ENCODE measurements at places on chromosomes 6 and 20. TPM values are rescaled to one million over a fixed set of nuclear protein-coding genes. Genes with fewer than 3 reads are reported as not detected.

DNA sequence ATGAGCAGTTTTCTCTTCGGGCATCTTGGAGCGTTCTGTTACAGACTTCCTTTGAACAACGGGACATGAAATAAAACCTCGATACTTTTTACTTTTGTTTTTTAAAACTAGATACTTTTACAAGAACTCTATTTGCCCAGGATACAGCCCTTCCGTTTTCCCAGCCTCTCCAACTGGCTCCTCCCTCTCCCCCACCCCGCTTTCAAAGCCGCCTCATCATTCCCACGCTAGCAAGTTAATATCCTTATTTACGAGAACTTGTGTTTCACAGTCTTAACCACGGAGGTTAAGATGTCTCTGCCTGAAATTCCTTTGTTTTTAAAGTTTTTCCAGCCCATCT is 241 bp upstream of the CFAP206 start:
- no peak for DNase-seq

DNA sequence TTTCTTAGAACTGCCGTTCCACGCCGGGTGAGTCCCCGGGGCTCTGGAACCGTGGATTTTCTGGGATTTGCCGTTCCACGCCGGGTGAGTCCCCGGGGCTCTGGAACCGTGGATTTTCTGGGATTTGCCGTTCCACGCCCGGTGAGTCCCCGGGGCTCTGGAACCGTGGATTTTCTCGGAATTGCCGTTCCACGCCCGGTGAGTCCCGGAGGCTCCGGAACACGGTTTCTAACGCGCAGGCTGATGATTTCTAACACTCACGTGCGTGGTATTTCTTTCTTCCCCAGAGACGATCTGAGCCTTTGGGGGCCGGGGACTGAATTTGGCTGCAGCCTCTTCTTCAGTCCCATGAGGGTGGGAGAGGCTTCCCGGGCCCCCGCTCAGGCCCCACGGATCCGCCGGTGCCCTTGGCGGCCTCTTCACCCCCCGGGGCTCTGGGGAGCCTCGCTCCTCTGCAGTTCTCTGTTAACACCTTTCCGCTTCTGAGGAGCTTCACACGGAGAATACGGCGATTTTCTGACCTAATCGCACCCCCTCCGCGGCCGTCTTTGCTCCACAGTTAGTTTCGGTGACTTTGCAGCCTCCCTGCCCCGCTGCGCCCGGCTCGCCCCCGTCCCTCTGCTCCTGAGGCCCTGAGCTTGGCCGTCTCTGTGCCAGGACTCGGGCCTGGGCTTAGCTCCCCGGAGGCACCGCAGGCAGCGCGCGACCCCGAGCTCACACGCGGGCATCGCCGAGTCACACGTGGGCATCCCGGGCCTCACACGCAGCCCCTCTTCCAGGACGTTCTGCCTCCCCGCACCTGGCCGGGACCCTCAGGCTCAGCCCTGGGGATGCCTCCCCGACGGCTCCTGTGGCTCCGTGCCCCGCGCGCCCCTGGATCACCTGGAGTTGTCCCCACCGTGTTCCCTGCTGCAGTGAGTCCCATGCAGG is 7.2 kb upstream of the KIF25 start:
- no peak for DNase-seq

PSORS1C1 gene
- total RNA-seq = not detected

- DNase-seq = no peak
Measured at GRCh38 chr6:158912655-158913054, 87.3 kb downstream of the RSPH3 start.

- no peak for DNase-seq
Measured at GRCh38 chr20:14208956-14209355, 128.5 kb downstream of the FLRT3 start.

GRCh38 chr20:17765584-17765983 is 65.8 kb downstream of the BANF2 start:
- no peak for DNase-seq

- DNase-seq = no peak
Measured at GRCh38 chr6:2998998-2999617, 586 bp upstream of the NQO2 start.

DNA sequence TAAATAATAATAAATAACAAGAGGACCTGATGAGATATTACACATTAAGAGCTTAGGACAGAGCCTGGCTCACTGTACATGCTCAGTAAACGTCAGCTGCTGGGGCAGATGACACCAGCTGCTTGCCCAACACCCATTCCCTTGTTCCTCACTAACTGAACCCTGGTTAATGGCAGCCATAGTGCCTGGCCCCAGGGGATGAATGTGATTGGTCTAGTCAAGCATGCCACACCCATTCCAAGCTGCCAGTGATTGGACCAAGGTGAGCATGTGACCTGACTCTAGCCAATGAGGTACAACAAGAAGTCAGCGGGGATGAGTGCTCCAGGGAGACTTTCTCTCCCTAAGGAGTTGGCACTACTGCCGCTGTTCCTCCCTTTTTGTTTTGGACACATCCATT is 85.1 kb upstream of the PTPN1 start:
- DNase-seq = no peak

DNA sequence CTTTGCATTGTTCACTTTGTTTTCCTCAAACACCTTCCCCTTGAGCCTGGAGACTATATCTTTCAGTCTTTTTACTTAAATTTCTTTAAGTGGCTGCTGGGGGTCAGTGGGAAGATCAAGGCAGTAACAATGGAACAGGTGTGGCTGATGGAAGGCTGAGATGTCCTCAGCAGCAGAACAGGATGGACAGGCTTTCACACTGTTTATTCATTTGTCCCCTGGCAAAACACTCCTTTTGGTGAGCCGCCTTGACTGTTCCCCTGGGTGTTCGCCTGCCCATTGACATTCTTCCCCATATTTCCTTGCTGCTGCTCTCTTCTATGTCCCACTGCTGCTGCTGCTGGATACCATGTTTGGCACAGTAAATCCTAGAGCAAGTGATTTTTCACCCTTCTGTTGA is 38.1 kb downstream of the RNF144B start:
- DNase-seq = no peak

GRCh38 chr20:54717983-54718382 is 242.6 kb downstream of the DOK5 start:
- no peak for DNase-seq

DNA sequence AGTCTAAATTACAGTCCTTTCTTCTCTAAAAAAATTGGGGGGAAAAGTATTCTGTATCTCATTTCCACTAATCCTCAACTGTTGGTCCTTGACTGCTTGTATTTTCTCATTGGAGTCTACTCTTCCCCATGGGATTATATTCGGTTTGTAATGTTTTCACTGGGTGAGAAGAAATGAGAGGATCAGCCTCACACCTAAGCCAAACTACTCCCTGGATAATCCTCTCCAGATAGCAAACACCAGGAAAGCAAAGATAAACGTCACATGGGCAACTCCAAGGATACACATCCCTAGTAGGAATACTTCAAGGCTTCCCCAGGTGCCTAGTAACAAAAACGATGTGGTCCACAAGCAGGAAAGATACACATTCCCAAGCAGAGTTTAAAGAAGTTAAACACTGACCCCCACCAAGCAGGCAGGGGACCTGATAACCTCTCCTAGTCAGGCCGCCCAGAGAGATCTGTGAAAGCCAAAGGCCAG is 53.9 kb upstream of the SOX4 start:
- DNase-seq = no peak

DNA sequence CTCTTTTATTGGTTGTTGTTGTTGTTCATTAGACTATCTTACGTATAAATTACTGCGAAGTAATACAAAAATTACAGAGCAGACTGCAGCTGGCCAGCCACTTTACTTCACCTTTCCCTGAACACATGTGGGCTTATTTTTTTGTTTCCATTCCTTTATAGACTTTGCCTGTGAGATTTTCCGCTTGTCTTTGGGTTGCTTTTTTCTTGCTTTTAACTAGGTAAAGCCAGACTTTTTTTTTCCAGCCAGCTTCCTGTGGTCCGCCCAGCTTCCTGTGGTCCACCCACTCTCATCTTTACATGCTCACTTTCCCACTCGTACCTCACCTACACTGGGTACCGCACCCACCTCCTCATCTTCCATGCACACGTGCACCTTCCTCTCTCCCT is 79.0 kb downstream of the IPCEF1 start:
- DNase-seq = peak; percentile 4

DNA sequence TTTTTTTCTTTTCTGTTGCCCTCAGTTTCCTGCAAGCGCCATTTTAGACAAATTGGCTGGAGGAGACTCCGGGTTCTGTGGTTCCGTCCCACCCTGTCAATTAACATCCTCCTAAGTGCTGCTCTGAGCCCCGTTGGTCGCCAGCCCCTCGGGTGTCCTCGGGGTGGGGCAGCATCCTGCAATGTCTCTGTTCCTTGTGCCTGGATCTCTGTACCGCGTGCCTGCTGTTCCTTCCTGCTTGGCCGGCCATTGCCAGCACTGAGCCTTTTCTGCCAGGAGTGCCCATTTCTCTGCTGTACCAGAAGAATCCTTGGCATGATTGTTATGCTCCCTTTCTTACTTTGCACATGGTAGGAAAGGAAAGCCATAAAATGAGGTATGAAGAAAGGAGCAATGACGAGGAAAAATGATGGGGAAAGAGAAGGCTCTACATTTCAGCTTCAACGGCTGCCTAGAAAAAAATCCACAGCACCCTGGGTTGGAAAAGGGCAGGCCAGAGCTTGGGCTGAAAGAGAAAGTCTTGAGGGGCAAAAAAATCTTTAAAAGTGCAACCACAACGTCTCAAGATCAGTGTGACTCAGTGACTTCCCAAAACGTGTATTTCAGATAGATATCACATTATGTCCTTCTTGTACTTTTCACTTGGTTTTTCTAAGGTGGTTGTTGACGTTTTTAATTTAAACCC is 256.7 kb downstream of the CLIC5 start:
- no peak for DNase-seq

DNA sequence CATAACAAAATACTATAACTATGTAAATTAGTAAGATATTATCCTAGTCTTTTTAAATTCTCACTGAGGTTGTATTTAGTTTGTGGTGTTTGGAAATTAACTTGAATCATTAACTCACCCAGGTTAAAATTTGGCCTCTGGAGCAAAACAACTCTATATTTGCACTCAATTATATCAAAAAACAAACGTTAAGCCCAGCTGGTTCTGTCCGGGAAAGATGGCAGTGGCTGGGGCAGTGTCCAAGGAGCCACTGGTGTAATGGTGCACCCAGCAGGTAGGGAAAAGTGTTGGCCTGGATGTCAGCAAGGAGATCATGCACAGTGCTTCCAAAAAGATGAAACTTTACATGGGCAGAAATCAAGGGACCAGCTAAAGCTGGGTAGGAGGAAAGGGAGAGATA is 285.3 kb upstream of the CITED2 start:
- DNase-seq = no peak

GRCh38 chr6:18990059-18990978 is 603.2 kb downstream of the RNF144B start:
- no peak for DNase-seq

- DNase-seq = no peak
Measured at GRCh38 chr20:38543014-38543906, 37.7 kb upstream of the ADIG start.

DNA sequence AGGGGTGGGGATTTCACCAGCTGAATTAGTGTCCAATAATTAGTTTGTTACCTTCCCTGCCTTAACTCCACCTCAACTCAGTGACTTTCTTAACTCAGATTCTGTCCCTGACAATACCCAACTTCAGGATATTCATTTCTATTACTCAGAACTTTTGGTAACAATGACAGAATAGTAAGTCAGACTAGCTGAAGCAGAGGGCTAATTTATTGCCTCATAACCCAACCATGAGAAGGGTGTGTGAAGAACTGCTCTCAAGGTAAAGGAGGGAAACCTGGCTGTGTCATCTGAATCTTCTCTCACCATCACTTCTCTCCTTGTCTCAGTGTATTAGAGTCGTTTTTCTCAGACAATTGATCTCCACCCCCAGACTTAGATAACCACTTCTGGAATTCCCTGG is 1.2 kb upstream of the PI3 start:
- no peak for DNase-seq

- no peak for DNase-seq
Measured at GRCh38 chr6:113290684-113291083, 566.5 kb upstream of the MARCKS start.

MTFR2 gene
- 21.7 TPM for total RNA-seq

GRCh38 chr6:109056661-109057060 is 38.0 kb downstream of the SESN1 start:
- DNase-seq = no peak

- peak; percentile 62 for DNase-seq
Measured at GRCh38 chr6:36682328-36683144, 4.0 kb downstream of the CDKN1A start.

- no peak for DNase-seq
Measured at GRCh38 chr6:155710704-155711103, 255.1 kb upstream of the NOX3 start.

ZFP57 gene
- 9.2 TPM for total RNA-seq

GRCh38 chr6:51098791-51099190 is 280.1 kb downstream of the TFAP2B start:
- no peak for DNase-seq

GRCh38 chr20:43979576-43980105 is 65.0 kb downstream of the TOX2 start:
- no peak for DNase-seq

MAD2L1BP gene
- total RNA-seq = 27.7 TPM

GPLD1 gene
- 0.64 TPM for total RNA-seq

CRISP3 gene
- not detected for total RNA-seq

- no peak for DNase-seq
Measured at GRCh38 chr6:108175592-108176279, 9.9 kb downstream of the NR2E1 start.

- DNase-seq = no peak
Measured at GRCh38 chr20:4366076-4366475, 350.7 kb upstream of the RNF24 start.

HCRTR2 gene
- total RNA-seq = not detected

DNA sequence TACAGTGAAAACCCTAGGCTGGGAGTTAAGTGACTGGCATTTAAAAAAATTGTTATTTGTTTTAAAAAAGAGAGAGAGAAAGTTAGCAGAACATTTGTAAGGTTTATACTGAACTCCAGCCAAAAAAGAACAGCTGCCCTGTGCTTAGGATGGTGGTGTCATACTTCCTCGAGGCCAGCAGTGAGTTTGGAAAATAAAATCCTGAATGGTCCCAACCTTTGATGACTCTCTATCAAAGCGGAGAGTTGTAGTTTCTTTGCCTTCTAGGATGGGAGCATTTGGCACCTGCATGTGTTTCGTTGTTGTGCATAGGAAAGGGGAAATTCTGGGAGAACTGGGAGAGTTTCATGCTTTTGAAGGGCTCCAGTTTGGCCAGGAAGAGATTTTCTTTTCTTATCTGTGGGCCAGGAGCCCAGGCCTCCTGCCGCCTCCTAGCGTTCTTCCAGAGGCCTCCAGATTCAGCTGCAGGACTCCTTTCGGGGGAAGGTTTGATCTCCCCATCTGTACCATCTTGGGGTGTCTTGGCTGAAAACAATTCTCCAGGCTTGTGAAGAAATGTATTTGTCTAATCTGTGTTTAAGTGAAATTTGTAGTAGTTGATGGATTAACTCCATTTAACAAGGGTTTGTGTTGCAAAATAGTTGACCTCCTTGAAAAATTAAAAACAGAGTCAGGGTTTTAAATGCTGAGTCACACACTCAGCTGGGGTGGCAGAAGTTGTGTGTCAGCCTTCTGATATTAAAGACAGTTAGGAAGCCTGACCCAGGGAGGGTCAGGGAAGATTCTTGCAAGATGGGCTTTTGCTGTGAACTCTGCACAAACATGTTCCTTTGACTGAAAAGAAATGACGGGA is 63.4 kb downstream of the TXNDC5 start:
- no peak for DNase-seq

APOBEC2 gene
- total RNA-seq = not detected

MAP3K5 gene
- 12.9 TPM for total RNA-seq

- no peak for DNase-seq
Measured at GRCh38 chr6:156866220-156867015, 89.2 kb downstream of the ARID1B start.

GABRR1 gene
- total RNA-seq = not detected

KCNK15 gene
- 0.15 TPM for total RNA-seq

- DNase-seq = no peak
Measured at GRCh38 chr6:13135152-13135551, 193.2 kb downstream of the TBC1D7 start.
